NT2/D1 (cell line): ENCODE measurements at places on chromosomes 1 and 21.

DNA sequence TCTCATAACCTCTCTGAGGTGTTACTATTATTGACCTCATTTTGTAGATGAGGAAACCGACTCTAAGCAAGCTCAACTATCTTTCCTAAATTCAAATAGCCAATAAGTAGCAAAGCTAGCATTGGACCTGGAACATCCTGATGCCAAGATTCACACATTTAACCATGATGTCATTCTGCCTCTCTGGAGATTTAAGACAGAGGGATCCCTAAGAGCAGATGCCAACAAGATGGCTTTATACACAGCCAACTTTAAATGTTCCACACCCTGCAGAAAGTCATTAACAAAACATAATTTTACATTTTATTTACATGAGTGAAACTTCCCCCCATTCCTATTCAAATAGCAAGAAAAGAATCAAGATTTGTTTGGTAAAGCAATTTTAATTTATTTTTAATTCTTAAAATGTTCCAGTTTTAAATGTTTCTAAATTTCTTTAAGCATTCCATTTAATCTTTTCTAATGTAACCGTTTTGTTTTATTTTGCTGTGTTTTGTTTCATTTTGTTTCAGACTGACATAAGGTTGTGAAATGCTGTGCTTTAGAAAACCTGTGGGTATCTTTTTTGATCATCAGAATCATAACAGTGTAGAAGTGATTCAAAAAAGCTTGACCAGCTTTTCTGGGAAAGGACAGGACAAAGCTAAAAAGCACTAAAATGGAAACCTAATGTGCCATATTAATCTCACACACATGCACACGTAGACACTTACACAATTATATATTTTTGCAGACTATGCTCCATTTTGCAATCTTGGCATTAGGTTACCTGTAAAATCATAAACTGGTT is 7.6 kb upstream of the VAV3 start:
- no peak for DNase-seq

DNA sequence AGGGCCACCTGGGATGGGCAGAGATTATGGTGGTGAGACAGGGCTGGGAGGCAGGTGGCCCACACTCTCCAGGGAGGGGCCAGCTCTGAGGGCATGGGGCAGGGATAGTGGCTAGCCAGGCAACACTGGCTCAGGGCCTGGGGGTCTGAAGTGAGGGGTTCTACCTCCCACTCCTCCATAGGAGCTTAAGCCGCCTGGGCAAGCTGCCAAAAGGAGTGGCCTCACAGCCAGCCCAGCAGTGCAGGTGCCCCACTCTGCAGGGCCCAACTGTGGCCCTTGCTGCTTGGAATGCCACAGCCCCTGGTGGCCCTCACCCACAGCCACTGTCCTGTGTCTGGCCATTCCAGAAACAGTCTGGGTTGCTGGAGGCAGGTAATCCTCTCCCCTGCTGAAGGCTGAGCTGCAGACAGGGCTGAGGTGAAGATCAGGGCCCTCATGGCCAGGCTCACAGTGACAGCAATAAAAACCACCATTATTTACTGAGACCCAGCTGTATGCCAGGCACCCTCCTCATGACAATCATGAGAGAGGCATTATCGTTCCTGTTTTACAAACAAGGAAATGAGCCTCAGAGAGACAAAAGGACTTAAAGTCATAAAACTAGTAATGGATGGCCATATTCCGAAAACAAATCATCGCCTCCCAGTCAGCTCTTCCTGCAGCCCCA is 31.0 kb downstream of the KIF21B start:
- DNase-seq = no peak

DNA sequence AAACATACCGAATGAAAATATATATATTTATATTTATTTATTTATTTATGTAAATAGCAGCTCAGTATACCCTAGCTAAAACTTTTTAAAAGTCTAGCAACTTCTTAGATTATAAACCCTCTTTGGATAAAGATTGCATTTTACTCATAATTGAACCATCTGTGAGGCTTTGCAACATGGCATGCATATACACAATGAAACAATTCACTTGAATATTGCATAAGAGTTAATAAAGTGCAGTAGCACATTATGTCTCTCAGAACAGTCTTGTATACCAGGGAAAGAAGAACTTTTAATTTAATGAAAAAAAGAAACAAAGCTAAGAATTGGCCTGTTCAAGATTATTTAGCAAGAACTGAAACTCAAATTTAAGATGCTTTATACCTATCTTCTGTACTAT is 1363.9 kb upstream of the ADGRL2 start:
- no peak for DNase-seq

DNA sequence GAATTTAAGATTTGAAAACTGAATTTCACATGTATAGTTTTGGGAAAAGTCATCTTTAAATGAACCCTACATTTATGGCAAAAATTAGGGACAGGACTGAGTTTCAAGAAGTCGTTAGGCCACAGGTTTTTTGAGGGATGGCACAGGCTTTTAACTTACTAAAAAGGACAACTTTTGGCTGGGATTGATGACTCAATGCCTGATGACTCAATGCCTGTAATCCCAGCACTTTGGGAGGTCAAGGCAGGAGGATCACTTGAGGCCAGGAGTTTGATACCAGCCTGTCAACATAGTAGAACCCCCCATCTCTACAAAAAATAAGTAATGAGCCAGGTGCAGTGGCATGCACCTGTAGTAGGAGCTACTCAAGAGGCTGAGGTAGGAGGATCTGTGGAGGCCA is 15.9 kb downstream of the UCK2 start:
- DNase-seq = no peak

- DNase-seq = no peak
These were observed 274.4 kb downstream of the BRINP2 start for GRCh38 chr1:177444997-177445746.

DNA sequence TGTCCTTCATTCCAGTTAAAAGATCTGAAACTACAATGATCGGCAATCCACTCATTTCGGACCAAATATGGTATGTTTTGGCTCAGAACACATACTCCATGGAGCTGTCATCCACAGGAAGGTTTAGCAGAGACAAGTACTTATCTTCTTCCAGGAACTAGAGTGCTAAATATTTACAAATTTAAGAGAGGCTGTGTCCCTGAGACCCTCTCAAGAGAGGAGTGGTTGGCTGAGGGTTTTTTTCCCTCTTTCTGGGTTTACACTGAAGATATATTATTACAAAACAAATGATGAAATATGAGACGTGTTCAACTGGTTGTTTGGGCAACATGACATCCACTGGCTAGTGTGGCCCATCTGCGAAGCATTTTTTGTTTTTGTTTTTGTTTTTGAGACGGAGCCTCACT is 25.9 kb upstream of the NID1 start:
- no peak for DNase-seq

- DNase-seq = no peak
These were observed 149.8 kb upstream of the DUSP10 start for GRCh38 chr1:221891708-221892107.

GRCh38 chr1:245754463-245754961 is 599.7 kb downstream of the KIF26B start:
- DNase-seq = peak; percentile 32

GRCh38 chr1:158037866-158038359 is 44.5 kb downstream of the KIRREL1 start:
- no peak for DNase-seq

GRCh38 chr1:114345930-114346479 is 165.0 kb downstream of the TRIM33 start:
- no peak for DNase-seq

DNA sequence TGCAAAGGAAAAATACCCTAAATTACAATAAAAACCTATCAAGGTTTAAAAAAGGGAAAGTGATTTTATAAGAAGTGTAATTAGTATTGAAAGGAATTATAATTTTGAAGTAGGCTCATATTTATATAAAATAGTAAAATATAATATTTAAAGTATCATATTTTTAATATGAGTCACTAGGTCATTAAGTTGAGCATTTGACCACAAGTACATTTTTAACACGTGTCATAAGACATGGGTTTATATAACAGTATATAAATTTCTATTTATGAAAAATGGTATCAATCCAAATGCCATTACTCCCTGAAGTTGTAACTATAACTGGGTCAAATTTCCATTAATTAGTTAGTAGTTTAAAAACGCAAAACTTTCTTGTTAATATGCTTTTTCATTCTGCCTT is 365.9 kb downstream of the COL11A1 start:
- no peak for DNase-seq

DNA sequence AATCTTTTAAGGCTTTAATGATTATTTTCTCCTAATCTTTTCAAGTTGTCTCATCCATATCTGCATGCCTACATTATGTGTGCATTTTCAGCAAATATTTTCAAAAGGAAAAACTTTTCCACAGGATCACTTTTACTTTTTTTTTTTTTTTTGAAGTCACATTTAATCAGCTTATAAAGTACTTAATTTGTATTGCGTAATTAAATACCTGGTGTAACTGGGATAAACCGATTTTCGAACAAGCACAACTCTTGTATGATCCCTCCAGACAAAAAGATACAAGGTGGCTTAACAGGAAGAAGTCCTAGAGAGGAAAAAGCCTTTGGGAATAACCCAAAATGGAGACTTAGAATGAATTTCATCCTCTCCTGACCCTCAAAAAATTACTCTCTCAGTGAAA is 1.3 kb upstream of the ATP6V1G3 start:
- no peak for DNase-seq

- DNase-seq = no peak
These were observed 38.4 kb downstream of the CLSTN1 start for GRCh38 chr1:9785406-9785805.

GRCh38 chr1:206580438-206581113 is 31.7 kb downstream of the EIF2D start:
- no peak for DNase-seq

- no peak for DNase-seq
These were observed 777 bp downstream of the LAMC2 start for GRCh38 chr1:183186841-183187240.

GRCh38 chr1:183914276-183914675 is 109.4 kb downstream of the RGL1 start:
- no peak for DNase-seq

DNA sequence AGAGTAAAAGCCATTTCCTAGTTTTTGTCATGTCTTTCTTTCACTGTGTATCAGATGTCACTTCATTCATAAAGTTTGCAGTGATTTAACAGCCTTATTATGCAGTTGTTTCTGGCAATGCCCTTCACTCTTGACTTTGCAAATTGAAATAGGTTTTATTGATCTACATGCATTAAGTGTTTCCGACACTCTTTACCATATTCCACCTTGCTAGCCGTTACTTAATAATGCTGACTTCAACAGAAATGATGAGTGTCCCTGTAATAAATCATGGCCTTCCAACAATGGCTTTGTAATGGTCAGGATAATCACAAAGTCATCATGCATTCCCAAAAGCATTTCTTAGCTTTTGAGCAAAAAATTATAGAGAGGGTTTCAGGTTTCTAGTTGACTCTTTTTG is 236.8 kb upstream of the FMN2 start:
- no peak for DNase-seq

GRCh38 chr1:151008244-151009205 is at the start of gene PRUNE1:
PRUNE1 (plus strand) TSS chr1:151008449; CDS start chr1:151008633, 184 bp downstream.
- DNase-seq = peak; percentile 99

DNA sequence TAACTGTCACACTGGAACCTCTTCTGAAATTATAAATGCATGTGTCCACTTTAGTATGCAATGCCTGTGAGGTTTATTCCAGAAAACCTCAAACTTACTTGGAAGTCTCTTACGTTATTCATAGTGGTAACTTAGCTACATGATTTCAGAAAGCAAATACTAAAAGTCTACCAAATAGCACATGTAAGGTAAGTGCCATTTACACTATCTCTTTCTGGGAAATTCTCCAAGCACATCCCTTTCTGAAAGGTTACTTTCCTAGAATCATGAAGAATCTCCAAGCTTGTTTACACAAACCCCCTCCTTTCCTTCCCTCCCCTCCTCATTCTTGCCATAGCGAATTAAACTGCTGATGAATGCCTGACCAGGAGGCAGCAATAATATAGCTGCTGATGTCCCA is 42.5 kb downstream of the RAB3GAP2 start:
- no peak for DNase-seq

DNA sequence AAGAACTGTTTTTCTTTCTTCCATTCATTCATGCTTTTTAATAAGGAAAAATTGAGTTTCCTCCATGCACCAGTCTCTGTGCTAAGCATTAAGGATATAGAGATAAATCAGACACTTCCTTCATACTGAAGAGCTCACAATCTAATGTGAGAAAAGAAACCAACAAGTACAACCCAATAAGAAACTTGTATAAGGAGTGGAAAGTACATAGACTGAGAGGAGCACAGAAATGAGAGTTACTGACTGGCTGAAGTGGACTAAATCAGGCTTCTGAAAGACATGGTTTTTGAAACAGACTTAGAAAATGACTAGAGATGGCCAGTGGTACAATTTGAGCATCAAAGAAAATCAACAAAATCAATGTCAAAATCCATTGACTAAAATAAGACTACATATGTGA is 524.4 kb downstream of the PLPP3 start:
- no peak for DNase-seq

GRCh38 chr1:154955039-154955717 is 721 bp downstream of the PBXIP1 start:
- DNase-seq = no peak

- no peak for DNase-seq
These were observed 109.2 kb downstream of the CASZ1 start for GRCh38 chr1:10687251-10687651.

- DNase-seq = no peak
These were observed 604.6 kb downstream of the MRPL39 start for GRCh38 chr21:25002676-25003075.

- peak; percentile 40 for DNase-seq
These were observed at the start of gene ZDHHC18 for GRCh38 chr1:26826261-26827105. ZDHHC18 (plus strand) TSS chr1:26826688; CDS start chr1:26826805, 117 bp downstream.

DNA sequence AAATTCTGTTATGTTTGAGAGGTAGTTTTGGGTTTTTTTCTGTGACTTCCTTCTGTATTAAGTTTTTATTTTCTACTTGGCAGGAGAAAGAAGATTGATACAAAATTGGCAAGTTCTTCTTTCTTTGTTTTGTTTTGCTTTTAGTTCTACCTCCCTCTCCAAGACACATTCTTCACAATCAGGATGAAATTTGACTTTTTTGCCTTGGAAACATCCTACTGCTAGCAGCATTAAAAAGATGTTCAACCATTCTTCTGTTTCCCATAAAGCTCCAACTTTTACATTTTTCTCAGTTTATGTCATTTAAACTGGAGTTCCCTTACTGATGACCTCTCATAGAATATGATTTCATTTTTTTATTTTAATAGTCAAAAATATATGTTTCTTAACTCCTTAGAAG is 234.8 kb downstream of the NCAM2 start:
- no peak for DNase-seq

DNA sequence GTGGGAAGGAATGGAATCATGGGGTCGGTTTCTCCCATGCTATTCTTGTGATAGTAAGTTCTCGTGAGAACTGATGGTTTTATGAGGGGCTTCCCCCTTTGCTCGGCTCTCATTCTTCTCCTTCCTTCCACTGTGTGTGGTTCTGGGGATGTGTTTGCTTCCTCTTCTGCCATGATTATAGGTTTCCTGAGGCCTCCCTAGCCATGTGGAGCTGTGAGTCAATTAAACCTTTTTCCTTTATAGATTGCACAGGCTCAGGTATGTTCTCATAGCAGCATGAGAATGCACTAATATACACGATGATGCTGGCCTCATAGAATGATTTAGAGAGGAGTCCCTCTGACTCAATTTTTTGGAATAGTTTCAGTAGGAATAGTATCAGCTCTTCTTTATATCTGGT is 195.4 kb upstream of the IVNS1ABP start:
- DNase-seq = no peak
